Bronchial epithelial cell (primary cell): ENCODE measurements at places on chromosomes 2 and 18. TPM values are rescaled to one million over a fixed set of nuclear protein-coding genes. Genes with fewer than 3 reads are reported as not detected.

- no peak for DNase-seq
Measured at GRCh38 chr18:77024476-77024875, 108.1 kb downstream of the MBP start.

- peak; percentile 32 for DNase-seq
Measured at GRCh38 chr2:54207666-54208195, 48.3 kb downstream of the TSPYL6 start.

Gene REG3G
- total RNA-seq, result not detected in 2 replicates

Gene CNGA3
- total RNA-seq, result under 0.01 TPM in 1 of 2 replicates, not detected in the other

- peak; percentile 69 for DNase-seq
Measured at GRCh38 chr2:30272761-30273573, 41.6 kb downstream of the LBH start.

Gene RAB31
- 47.7 and 48.5 TPM in 2 replicates for total RNA-seq

- peak; percentile 83 for DNase-seq
Measured at GRCh38 chr2:191222507-191222906, 22.7 kb upstream of the MYO1B start.

Gene ZNF396
- 0.79 and 2.6 TPM in 2 replicates for total RNA-seq

DNA sequence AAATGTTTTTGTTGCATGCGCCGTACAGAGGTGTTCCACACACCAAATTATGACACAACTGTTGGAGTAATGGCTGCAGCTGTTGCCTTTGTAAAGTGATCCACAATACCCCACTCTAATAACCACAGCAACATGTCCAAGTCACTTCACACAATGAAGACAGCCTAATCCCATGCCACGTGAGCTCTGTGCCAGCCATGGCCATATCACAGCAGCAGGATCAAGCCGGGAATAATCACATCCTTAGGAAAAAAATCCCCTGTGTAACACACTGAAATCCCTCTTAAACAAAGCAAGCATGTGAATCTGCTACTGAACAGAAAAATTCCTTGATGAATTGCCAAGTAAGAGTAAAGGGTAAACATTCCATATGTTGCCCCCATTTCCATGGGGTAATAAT lies 179.5 kb upstream of the PARD3B start:
- DNase-seq, result no peak

Gene TTR
- total RNA-seq, result not detected in 2 replicates

DNA sequence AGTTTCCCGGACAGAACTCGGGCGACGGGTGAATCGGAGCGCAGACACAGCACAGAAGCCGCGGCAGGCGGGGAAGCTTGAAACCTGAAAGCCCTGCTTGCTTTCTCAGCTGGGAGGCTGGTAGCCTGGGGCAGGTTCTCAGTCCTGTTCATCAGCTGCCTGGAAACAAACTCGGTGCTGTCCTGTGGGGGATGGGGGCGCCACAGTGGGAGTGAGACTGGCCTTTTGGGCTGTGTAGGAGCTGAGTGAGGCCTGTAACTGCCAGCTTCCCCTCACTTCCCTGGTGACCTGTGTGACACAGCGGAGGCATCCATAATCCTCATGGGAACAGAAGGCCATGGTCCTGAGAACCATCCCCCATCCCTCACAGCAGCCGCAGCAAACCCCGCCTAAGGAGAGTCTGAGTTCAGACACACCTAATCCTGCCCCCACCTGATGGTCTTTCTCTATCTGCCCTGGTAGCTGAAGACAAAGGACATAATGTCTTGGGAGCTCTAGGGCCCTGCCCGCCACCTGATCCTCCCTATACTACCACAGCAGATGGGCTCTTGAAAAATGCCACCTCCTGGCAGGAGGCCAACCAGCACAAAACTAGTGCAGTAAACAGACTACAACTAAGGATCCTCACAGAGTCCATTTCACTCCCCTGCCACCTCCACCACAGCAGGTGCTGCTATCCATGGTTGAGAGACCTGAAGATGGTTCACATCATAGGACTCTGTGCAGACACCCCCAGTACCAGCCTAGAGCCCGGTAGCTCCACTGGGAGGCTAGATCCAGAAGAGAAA lies 52.7 kb upstream of the LDLRAD4 start:
- DNase-seq, result no peak

DNA sequence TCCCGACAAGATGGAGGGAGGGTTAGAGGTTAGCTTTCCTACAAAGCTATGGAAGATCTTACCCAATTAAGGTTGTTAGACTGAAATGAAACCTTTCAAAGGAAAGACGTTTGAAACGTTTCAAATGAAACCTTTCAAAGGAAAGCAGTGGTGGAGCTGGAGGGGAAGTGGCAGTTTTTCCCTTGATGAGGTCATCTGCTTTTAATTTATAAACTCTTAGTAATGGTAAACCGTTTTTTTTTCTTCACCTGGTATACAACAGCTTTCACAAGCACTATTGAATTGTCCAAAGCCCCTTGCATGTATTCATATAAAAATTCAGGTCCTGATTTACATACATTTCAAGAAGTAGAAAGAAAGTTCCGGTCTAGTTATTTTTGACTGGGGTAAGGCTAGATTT lies 7.4 kb downstream of the PMAIP1 start:
- DNase-seq, result no peak

Gene CPS1
- total RNA-seq, result 6.3 and 12.6 TPM in 2 replicates

Gene CCBE1
- total RNA-seq, result 1.6 and 4.9 TPM in 2 replicates

DNA sequence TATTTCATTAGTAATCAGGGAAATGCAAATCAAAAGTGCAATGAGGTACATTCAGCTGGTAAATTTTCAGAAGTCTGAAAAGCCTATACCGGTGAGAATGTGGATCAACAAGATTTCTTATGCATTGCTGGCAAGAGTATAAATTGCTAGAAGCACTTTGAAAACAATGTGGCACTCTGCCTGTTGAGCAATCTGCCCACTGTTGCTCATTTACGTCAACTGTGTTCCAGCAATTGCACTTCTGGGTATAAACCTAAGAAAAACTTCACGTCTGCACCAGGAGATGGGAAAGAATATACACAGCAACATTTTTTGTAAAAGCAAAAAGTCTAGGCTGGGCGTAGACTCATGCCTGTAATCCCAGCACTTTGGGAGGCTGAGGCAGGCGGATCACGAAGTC lies 40.8 kb downstream of the MTERF4 start:
- DNase-seq, result peak; percentile 64

Gene DNAH7
- total RNA-seq, result under 0.01 and 0.26 TPM in 2 replicates

Gene CCDC178
- 0.53 and 0.90 TPM in 2 replicates for total RNA-seq

DNA sequence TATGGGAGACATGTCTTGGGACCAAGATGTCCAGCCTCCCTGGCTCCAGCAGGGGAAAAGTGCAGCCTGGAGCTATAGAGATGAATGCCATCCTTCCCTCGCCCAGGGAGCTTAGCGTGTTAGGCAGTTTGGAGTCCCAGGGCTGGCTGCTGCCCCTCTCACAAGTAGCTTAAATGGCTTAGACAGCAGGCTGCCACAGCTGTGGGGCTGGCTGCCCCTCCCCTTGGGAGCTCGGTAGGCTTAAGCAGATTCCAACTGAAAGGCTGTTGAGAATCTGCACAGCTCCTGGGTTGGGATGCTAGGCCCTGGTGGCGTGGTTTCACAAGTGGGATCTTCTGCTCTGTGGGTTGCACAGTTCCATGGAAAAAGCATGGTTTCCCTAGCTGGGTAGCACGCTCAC lies 940.5 kb upstream of the DDX18 start:
- DNase-seq, result no peak

Gene UGT1A8
- under 0.01 TPM in 2 replicates for total RNA-seq

GRCh38 chr2:124646166-124646815 lies 621.2 kb downstream of the CNTNAP5 start:
- DNase-seq, result no peak

- no peak for DNase-seq
Measured at GRCh38 chr2:209768557-209768956, 3.1 kb upstream of the UNC80 start.

DNA sequence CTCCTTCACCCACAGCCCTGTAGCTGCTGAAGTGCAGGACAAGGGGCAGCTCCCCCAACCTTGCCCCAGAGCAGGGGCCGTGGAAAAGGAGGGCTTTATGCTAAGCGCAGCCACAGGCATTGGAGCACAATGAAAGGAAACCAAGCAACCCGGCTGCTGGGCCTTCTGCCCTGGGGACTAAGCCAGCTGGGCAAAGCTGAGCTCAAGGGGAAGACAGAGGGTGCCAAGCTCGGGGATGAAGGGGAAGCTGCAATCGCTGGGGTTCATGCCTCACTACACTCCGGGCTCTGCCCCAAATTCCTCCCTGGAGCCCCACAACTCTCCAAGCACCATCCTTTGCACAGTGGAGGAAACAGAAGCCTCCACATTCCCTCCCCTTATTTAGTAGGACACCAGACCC lies 12.4 kb downstream of the SFXN5 start:
- no peak for DNase-seq

DNA sequence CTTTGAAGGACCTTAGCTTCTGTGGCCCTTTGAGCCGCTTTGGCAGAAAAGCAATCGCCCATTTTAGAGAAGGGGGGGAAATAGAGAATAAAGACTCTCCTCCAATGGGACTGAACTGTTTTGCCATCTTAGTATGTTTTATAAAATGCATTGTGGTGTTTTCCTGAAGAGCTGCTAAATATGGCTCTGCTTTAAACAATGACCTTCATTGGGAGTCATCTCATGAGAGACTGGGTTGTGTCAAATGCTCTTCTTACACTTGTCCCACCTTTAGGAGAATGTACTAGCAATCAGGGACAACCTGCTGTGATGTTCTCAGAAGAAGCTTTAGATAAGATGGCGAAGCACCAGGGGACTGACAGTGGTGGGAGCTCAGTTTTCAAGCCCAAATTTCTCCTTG lies 418.9 kb upstream of the POU3F3 start:
- DNase-seq, result no peak

- DNase-seq, result no peak
Measured at GRCh38 chr18:58175786-58176176, 131.8 kb downstream of the NEDD4L start.

Gene CYP27C1
- total RNA-seq, result 0.26 and 0.38 TPM in 2 replicates

DNA sequence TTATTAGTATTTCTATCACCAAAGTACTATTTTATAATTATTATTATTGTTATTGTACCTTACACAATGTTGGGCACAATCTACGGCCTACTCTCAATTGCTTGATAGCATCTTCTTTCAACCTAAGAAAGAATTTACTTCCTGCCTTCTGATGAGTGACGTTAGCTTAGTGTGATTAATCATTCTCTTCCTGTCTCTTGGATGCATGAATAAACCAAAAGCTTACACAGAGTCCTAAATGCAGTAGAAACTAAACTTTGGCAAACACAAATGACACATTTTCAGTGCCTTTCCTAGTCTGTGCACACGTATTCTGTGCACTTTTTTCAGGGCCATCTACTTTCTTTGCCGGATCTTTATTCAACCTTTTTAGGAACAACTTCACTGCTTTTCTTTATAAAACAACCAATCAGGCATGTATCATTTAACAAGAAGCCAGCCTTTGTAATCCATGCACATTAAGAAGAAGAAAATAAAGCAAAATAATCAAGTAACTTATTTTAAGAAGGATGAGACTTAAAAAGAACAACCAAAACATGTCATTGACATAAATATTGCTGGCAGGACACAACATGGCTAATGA lies 19.1 kb downstream of the TRAK2 start:
- peak; percentile 83 for DNase-seq

- DNase-seq, result peak; percentile 20
Measured at GRCh38 chr2:70044290-70045040, 42.8 kb upstream of the PCBP1 start.

Gene SOWAHC
- total RNA-seq, result 48.4 and 63.5 TPM in 2 replicates

DNA sequence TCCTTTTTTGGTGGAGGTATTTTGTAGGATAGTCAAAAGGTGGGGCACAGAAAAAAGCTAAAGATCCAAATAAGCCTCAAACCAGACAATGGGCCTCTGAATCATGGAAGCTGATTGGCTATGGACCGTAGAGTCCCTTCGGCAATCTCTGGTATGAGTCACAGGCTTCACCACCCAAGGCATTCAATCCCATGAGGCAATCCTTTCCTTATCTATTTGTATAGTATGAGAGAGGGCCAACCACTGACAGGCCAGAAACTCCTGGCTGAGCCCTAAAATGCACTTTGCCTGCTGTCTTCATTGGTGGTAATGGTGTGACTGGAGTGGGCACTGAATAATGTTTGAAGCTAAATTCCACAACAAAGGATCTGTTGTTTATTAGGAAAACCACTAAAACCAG lies 38.7 kb upstream of the MEX3C start:
- DNase-seq, result peak; percentile 91

DNA sequence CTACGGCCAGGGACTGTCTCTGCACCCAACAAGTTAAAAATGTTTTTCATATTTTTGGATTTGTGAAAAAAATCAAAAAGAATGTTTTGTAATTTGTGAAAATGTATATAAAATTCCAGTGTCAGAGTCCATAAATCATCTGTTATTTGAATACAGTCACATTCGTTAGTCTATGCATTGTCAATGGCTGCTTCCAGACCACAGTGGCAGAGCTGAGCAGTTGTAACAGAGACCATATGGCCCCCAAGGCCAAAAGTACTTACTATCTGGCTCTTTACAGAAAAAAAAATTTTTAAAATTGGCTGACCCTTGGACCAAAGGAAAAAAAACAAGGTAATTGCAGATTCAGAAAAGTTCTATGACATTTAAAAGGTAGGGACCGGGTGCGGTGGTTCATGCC lies 86.7 kb upstream of the ATL2 start:
- DNase-seq, result no peak

Gene M1AP
- total RNA-seq, result 0.53 and 1.0 TPM in 2 replicates

Gene IL1RN
- total RNA-seq, result 71.9 and 113 TPM in 2 replicates

GRCh38 chr2:1988049-1988448 lies 243.7 kb upstream of the PXDN start:
- DNase-seq, result no peak

GRCh38 chr2:12110074-12110473 lies 363.6 kb downstream of the LPIN1 start:
- no peak for DNase-seq

Gene ABCG5
- total RNA-seq, result not detected in 2 replicates
